Stimulated activated CD4-positive, alpha-beta T cell treated with anti-CD3 and anti-CD28 coated beads, Interleukin-12 subunit alpha, Interleukin-12 subunit beta, amount 100 ng/mL, for 4 hours (primary cell): ENCODE measurements at places on chromosomes 12 and 14.

DNA sequence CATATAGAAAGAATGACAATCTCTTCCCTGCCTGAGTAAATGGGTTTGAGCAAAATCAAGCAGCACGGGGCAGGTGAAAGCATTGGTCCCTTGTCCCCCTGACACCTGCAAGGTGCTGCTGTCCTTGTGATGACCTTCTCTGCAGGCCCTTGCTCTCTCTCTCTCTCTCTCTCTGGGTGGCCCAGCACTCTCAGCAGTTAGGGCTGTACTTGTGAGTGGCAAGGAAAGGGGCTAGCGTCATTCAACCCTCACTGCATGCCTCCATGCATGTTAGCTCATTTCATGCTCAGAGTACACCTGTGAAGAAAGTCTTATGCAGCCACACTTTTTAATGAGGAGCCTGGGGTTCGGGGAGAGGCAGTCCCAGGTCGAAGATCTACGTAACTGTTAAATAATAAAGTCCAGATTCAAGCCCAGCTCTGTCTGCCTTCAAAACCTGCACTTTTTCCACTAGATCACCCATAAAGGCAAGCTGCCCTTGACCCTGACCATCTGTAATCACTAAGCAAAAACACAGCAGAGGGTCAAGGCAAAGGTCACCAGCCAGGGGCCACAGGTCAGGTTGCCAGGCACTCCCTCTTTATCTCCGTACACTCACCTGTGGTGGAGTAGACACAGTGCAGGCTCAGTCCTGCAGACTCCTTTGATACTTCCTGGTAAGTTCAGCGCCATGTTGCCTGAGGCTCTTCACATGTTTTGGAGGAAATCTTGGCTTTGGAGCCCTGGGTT, 44.9 kb upstream of the CLMN start:
- DNase-seq: no peak

- DNase-seq: no peak
Measured at GRCh38 chr14:94934276-94934810, 164.4 kb upstream of the GSC start.

DNA sequence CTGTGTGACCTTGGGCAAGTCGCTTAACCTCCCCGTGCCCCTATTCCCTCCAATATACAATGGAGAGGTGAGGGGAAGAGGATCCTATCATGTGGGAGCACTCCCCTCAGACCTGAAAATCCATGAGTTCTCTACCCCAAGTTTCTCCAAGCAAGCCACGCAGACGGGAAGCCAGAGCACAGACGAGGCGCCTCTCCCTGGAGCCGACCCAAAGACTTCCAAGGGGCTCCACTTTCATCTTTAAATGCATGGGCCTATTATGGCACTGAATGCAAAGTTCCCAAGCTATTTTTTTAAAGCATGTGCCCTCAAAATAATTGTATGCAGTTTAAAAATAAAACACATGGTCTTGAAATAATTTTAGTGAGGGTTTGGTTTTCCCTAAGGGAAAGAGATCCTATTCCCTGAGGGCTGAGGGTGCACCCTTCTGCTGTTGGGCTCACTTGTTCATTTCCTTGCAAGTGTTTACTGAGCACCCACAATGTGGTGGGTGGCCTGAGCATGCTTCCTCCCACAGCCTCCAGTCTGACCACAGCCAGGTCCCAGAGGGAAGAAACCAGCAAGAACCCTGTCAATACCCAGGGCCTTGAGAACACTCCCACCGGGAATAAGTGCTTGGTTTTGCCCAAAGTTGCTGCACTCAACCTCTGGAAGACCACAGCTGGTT, 14.6 kb downstream of the CMKLR1 start:
- no peak for DNase-seq

DNA sequence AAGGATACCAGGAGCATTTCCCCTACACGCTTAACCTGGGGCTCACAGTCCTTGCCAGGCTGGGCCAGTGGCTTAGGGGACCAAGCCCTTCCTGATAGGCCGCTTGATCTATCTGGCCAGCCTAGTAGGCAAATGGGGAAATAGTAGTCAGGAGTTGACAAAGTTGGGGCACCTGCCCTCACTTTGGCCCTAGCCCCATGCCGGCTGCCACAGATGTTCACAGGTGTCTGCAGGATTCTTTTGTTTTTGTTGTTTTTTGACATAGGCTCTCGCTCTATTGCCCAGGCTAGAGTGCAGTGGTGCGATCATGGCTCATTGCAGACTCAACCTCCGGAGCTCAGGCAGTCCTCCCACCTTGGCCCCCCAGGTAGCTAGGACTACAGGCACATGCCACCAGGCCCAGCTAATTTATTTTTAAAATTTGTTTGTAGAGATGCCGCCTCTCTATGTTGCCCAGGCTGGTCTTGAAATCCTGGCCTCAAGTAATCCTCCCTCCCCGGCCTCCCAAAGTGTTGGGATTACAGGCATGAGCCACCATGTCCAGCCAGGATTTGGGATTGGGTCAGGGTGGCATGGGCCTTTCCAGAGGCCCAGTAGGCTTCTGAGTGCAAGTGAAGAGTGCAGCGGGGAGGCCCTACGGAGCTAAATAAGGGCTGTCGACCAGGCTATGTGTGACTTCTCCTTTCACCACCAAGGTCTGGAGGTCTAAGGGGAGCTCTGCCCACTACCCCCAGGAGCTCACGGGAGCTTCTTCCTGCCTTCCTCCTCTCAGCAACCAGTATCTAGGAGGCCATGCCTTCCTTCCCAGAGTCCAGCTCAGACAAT, 15.5 kb upstream of the HDAC7 start:
- DNase-seq: no peak

GRCh38 chr12:4037747-4038312, 164.6 kb upstream of the PARP11 start:
- DNase-seq: no peak

- no peak for DNase-seq
Measured at GRCh38 chr12:127571578-127571977, 695.4 kb upstream of the TMEM132C start.

DNA sequence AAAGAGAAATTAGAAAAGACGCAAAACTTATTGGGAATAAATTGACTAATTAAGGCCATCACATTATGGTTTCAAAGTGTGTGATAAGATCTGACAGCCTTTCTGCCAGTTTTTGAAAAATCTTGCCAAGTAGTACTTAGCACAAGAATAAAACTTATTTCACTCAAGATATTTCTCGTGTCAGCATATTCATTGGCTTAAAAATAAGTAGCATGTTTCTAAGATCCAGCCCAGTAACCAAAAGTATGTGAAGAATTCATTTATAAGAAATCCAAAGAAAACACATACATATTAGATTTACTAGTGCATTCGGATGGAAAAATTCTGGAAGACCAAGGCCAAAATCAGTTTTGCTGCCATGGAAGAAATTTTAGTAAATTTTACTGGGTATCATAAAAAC, 1135.0 kb downstream of the GALC start:
- DNase-seq: no peak

- DNase-seq: no peak
Measured at GRCh38 chr14:51410897-51411296, 170.8 kb downstream of the TMX1 start.

- DNase-seq: no peak
Measured at GRCh38 chr12:128612150-128612850, 211.5 kb downstream of the SLC15A4 start.

GRCh38 chr12:46197883-46198282, 71.0 kb downstream of the SLC38A1 start:
- no peak for DNase-seq

- DNase-seq: peak; percentile 25
Measured at GRCh38 chr12:62123721-62124203, 136.4 kb upstream of the USP15 start.

- DNase-seq: no peak
Measured at GRCh38 chr12:121030576-121031212, 8.4 kb downstream of the OASL start.

DNA sequence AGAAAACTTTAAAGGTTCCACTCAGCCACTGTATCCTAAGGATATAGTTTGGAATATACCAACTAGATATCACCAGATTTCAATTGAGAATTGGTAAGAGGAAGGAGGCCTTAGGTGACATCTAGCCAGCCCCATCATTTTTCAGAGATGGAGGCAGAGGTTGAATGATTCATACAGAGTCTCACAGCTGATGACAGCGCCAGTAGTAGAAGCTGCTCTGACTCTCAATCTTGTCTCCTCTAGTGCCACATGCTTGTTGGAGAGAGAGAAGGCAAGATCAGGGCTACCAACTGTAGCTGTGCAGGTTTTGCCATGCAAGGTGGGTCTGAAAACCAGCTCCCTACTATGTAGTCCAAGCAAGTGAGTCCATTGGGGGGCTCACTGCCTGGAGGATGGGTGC, 6.1 kb downstream of the FRMD6 start:
- no peak for DNase-seq

DNA sequence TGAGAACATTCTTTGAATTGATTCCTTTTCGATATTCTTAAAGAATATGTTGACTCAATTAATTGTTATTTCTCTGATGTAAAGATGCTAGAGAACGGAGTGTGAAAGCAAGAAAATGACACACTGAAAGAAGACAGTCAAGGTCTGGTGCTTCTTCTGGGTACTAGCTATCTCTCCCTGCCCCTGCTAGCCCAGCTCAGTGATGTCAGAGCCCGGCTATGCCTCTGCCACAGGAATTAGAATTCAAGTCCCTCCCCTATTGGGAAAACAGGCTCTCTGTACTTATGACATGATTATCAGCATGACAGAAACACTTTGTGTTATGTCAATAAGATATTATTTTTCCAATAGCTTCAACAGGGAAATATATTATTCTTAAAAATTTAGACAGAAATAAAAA, 252.4 kb downstream of the KCNC2 start:
- DNase-seq: no peak

DNA sequence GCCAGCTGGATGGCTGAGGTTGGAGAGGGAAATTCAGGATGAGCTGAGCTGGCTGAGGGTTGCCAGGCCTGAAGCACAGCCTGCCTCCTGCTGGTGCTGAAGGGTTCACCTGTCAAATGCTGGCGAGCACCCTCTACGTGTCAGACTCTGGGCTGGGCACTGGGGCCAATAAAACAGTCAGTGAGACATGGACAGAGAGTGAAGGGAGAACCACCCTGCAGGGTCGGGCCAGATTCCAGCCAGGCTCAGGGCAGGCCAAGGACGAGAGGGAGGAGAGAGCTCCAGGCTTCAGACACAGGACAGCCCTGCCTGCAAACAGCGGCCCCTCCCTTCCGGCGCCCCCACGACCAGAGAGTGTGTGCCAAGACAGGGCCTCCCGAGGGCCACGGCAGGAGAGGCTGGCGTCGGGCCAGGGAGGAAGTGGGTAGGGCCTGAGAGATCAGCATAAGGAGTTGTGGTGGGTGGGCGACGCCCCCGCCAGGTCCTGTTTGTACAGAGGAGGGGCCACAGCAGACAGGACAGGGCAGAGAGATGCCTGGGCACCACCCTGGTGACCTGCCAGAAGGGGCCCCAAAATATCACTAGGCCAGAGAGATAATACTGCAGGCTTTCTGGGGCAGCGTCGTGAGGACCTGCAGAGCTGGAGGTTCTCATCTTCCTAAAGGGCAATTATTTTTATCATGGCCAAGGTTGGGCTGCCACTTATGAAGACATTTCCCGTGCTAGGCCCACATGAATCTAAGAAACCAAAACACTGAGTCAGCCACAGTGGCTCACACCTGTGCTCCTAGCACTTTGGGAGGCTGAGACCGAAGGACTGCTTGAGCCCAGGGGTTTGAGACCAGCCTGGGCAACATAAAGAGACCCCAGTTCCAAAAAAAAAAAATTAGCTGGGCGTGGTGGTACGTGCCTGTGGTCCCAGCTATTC, 73.1 kb upstream of the GPR68 start:
- peak; percentile 74 for DNase-seq

DNA sequence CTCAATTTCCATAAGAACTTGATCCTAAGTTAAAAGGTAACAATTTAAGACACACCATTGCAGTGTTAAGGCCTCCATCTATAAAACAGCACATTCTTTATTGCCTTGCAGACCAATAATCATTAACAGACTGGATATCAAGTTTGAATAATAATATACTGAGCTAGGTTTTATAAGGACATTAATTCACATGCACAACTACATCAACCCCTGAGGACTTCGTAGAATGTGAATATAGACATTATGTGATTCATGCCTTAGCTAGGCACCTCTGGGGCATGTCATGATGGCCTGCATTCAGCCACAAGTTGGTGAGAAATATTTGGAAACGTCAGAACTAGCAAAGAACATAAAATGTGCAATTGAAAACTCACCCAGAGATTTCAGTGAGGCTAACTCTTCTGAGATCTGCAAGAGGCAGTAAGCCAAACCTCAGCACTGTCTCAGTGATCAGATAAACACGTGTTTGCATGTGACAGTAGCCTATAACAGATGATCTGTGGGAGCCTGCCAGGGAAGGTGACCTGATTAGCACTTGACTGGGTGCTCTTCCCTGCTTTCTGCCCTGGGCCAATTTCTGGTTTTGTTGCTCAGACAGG, 492.2 kb downstream of the FLRT2 start:
- no peak for DNase-seq

- peak; percentile 29 for DNase-seq
Measured at GRCh38 chr12:107684990-107685359, 624 bp upstream of the PWP1 start.

DNA sequence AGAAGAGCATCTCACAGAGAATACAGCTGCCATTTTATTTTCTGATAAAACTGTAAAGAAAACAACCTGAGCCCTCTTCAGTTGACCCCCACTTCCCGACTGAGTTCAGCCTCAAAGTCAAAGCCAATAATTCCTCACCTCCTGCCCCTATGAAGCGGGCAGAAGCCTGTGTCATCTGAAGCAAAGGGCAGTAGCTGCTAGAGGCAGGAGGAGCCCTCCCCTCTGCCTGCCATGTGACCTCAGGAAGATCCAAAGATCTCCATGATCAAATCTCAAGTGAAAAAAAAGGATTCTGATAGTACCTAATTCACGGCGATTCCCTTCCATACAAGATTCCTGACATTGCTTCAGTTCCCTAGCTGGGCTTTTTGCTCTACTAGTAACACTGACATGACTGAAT, 223.1 kb upstream of the CAND1 start:
- no peak for DNase-seq

GRCh38 chr12:98951406-98951805, 306.3 kb downstream of the APAF1 start:
- no peak for DNase-seq

DNA sequence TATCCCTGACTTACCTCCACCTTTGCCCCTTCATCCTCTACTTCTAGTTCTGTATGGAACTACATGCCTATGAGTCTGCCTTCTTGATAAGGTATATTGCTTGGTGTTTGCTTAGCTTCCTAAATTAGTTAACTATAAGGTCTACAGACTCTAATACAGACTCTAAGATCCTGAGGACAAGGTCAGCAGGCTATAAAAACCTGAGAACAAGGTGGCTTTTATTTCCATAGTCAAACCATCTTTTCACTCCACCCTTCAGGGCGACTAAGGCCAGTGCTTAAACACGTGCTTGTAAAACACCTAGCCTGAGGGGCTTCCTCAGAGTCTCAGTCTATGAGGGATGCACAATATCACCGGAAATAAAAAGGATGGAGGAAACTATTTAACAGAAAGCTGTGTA, 36.1 kb upstream of the COL2A1 start:
- DNase-seq: no peak

GRCh38 chr12:130427381-130427887, 89.7 kb downstream of the PIWIL1 start:
- no peak for DNase-seq

GRCh38 chr14:91228112-91229004, 16.1 kb downstream of the GPR68 start:
- peak; percentile 75 for DNase-seq

- no peak for DNase-seq
Measured at GRCh38 chr12:18753481-18754123, 15.7 kb downstream of the CAPZA3 start.
